ENCODE measurements at places on chromosomes 3 and 15.

DNA sequence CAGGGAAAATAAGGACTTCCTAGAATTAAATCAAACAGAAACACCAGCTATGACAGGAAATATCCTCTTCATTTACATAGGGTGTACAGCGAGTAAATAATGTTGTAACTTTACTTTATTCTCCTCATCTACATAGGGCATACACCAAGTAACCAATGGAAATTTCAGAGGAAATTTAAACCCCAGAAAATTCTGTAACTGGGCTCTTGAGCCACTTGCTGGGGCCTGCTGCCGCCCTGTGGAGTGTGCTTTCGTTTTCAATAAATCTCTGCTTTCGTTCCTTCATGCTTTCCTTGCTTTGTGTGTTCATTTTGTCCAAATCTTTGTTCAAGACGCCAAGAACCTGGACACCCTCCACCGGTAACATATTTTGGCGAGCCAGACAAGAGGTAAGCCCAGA is 990.4 kb upstream of the CADM2 start:
- DNase-seq, result no peak

DNA sequence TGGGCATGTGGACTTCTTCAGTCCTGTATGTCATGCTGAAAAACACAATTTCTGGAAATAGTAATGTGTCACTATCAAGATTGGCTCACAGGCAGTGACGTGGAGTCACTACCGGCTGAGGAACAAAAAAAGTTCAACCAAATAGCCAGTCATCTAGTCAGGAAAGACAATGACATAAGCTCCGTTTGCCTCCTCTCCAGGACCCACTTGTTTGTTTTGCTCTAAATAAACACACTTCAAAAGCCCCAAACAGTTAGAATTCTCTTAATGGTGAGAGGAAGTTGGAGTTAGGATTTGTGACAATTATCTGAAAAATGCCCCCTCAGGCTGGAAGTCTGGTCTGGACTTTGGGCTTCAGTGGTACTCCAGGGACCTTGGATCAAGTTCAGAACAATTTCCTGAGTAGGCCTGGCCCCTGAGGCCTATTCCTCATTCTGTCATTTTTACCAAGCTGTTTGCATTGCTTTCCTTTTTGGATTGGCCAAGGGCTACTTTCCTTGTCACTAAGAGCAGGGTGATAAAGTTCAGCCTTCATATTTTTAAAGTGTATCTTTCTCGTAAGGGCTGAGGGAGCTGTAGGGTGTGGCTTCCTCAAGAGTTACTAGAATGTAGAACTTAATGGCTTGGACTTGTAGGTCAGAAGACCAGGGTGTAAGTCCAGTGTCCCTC is 98.9 kb downstream of the EOMES start:
- no peak for DNase-seq

DNA sequence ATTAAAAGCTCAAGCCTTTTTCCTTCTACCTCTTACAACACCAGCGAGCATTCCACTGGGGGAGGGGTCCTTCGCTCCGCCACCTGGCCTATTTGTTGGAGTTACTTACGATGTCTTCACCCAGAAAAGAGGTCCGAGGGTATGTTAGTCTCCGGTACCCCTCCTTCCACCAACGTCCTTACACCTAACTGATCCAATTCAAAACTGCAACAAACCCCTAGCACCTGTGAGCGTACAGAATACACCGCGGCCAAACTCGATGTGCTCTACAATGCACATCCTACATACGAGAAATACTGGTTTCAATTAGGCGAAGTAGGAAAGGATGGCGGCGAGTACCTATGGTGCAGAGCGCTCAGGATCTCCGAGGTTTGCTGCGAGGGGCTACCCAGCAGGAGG is 944 bp downstream of the SLITRK3 start:
- no peak for DNase-seq

DNA sequence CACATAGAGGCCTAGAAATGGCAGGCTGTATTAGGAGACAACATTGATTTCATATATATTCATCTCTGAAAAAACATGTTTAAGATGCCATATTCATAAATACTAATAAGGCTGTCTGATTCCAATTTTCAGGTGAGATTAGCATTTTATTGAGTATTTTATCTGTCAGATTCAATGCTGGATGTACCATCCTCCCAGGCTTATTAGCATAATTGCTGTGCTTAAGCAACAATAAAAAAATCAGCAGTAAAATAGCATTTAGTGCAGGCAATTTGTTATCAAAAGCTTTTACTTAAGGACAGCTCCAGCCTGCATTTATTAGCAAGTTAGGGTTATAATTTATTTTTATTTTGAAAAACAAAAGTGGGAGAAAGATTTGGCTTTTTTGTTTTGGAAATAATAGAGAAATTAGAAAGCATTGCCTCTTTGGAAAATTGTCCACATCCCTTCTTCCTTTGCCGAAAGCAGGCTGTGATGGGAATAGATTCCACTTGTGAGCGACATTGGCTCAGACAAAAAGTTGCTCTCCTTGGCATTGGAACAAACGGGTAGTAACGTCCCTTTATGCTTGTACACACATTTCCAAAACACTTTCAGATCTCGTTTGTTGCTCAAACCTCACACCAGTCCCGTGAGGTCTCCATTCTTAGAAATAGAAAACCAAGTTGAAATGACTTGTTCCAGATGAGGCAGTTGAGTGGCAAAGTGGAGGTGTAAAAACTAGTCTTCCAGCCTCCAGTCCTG is 134.0 kb downstream of the LPP start:
- DNase-seq, result no peak

DNA sequence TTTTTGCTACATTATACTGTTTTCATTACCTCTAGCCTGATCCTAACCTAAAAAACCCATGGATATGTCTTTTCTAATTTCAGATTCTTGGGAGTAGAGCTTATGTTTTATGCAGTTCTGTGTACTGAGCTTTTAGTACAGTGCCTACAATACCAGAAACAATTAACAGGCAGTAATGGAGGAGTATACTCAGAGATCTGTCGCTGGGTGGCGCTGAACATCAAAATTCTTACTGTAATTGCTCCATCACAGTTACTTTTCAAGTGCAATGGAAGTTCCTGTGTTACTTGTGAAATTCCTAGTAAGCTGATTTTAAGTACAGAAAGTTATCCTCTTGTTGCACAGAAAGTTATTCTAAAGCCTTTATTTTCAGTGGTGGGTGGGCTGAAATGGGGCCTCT is 66.9 kb downstream of the RNF13 start:
- DNase-seq, result peak; percentile 28

DNA sequence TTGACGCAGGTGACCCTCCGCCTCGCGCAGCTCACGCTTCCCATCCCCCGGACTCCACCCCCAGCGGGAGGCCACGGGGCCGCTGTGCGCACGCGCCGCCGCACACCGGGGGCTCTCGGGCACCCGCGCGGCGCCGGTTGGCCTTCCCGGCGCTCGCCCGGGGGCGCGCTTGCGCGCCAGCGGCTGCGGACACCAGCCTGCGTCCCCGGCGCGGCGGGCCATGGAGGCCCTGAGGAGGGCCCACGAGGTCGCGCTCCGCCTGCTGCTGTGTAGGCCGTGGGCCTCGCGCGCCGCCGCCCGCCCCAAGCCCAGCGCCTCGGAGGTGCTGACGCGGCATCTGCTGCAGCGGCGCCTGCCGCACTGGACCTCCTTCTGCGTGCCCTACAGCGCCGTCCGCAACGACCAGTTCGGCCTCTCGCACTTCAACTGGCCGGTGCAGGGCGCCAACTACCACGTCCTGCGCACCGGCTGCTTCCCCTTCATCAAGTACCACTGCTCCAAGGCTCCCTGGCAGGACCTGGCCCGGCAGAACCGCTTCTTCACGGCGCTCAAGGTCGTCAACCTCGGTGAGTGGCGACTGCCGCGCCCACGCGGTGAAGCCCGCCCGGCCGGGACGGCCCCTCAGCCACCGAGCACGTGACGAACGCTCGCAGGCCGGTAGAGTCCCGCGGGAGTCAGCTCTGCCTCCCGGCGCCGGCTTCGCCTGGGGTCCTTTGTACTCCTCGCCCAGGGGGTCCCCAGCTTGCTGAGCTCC is at the start of gene C15orf61:
Gene C15orf61 (plus strand): TSS at position 103 of the 754 bp plus-strand sequence. CDS start 118 bp downstream, at position 221.
- DNase-seq, result no peak

- DNase-seq, result no peak
Measured at GRCh38 chr15:38266247-38266986, 13.8 kb downstream of the SPRED1 start.

- DNase-seq, result no peak
Measured at GRCh38 chr15:94353488-94353820, 122.1 kb downstream of the MCTP2 start.

DNA sequence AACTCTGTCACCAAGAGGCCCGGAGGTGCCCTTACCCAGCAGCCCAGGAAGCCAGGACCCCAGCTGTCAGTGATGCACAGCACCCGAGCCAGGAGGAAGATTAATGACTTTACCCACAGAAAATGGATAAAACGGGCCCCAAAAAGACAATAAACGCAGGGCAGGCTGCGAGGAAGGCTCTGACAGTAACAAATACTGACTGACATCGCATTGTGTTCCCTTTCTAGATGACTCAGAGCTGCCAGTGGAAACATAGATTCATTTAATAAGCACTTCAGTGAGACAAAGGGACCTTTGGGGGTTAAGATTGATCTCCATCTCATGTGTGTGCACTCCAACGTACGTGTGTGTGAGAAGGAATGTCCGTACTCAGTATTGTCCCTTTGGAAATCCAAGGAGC is 225.3 kb upstream of the PPP2R3A start:
- DNase-seq, result no peak

GRCh38 chr15:71691458-71692417 is 118.6 kb upstream of the NR2E3 start:
- DNase-seq, result peak; percentile 71

DNA sequence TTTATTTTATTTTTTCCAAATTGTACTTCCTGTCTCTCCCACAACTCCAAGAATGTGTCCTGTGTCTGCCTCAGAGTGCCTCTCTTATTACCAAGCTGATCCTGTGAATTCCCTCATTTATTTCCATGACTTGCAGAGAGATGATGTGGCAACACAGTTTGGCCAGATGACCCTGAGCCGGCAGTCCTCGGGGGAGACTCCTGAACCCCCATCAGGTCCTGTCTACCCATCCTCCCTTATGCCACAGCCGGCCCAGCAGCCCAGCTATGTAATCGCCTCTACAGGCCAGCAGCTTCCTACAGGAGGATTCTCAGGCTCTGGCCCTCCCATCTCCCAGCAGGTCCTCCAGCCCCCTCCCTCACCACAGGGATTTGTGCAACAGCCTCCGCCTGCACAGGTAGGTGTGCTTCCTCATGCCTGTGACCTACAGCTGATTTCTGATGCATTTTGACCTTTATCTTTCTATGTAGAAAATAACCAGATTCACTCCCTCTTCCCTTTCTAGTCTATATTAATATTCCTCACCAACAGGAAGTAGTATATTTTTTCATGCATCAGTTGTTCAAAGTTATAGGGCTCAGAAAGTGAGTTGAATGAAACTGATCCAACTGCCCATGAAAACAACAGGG is 100.0 kb downstream of the ARPP21 start:
- no peak for DNase-seq

DNA sequence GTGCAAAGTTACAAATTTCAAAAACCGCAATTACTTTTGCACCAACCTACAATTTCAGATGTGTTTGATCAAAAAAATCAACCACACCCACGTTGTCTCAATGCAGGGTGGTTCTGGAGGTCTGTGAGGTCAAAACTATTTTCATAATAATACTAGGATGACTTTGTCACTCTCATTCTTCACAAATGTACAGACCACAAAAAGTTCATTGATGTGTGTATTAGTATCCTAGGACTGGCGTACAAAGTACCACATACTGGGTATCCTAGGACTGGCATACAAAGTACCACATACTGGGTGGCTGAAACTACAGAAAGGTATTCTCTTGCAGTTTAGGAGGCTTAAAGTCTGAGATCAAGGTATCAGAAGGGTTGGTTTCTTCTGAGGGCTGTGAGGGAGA is 13.0 kb downstream of the SUCLG2 start:
- DNase-seq, result no peak

DNA sequence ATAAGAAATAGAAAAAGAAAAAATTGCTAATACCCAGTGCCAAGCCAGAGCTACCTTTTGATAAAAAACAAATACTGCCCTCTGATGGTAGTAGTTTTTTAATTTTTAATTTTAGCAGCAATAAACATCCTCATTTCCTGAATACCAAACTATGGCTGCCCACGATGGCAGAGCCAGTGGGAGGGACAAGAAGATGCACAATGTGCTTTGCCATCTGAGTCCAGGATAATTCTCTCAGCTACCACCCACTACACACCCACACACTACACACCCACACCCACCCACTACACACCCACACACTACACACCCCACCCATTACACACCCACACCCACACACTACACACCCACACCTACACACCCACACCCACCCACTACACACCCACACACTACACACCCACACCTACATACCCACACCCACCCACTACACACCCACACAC is 17.8 kb downstream of the CEP19 start:
- no peak for DNase-seq

GRCh38 chr3:143643905-143644304 is 204.4 kb downstream of the SLC9A9 start:
- no peak for DNase-seq

DNA sequence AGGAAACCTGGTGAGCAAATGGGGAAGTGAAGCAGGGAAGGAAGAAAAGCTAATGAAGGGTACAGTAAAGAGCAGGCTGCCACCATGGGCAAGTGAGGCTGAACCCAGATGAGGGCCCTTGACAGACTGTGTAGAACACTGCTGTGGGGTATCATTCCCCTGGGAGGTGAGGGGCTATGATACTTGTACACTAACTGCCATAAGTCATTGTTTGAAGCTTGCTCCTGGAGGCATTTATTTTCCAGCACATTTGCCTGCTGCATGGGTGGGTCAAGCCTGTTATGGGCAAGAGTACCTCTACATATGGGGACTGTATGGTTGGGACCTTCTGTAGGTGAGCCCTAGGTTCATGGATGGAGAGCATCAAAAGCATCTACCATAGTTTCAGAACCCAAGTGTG is 57.4 kb downstream of the POMGNT2 start:
- no peak for DNase-seq

GRCh38 chr15:58490888-58491473 is 59.2 kb downstream of the LIPC start:
- DNase-seq, result no peak

GRCh38 chr15:48025118-48025517 is 95.7 kb upstream of the SLC24A5 start:
- no peak for DNase-seq

GRCh38 chr3:3015185-3016089 is 94.7 kb downstream of the IL5RA start:
- no peak for DNase-seq

DNA sequence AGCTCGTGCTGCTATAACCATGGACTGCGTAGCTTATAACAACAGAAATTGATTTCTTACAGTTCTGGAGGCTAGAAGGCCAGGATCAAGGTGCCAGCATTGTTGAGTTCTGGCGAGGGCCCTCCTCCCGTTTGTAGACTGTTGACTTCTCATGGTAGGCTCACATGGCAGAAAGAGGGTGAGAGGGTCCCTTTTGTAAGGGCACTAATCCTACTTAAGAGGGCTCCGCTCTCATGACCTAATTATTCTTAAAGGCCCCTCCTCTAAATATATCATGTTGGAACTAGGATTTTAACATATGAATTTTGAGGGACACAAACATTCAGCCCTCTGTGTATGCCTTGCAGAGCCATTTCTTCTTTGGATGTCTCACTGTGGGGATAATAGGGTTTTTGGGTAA is 28.8 kb upstream of the PYDC2 start:
- DNase-seq, result no peak
